ENCODE measurements at places on chromosomes 1 and 21.

DNA sequence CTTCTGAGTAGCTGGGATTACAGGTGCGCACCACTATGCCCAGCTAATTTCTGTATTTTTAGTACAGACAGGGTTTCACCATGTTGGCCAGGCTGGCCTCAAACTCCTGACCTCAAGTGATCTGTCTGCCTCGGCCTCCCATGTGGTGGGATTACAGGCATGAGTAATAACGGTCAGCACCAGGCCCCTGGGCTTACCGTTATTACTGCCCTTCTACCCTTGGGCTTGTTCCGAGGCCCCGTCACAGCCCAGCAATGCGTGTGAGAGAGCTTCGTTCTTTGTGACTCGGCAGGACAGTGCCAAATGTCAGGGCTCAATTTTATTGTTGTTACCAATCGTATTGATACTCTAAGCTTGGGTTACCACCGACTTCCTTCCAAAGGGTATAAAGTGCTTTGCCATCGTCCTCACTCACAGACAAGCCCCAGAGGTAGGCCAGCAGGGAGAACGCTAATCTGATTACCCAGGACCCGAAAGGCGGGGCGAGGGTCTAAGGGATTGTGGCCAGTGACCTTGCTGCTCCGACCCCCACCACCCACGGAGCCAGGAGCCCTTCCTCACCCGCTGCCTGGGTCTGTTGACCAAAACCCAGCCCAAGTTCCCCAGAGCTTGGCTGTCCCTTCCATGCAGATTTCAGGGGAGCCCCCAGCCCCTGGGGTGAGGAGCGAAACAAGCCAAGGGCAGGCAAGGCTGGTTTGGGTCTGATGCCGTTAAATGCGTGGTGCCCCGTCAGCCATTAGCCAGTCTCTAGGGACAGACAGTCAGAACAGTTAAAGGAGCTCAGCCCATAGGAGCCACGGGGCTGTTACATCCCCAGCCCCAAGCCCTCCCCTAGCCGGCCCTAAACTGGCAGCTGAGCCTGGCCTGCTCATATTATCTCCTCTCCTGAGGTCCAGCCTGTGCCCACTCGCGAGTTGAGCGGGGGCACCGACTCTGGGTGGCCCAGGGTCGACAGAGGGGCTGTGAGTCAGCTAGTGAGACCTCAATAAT is 54.9 kb upstream of the CASZ1 start:
- no peak for DNase-seq

GRCh38 chr1:212457740-212458338 is 25.1 kb downstream of the NENF start:
- no peak for DNase-seq

GRCh38 chr1:234533975-234534876 is 55.2 kb upstream of the TARBP1 start:
- peak; percentile 60 for DNase-seq

- no peak for DNase-seq
Observed at GRCh38 chr1:176879784-176880620, 284.5 kb downstream of the ASTN1 start.

GRCh38 chr1:53891678-53892077 is 2.1 kb upstream of the YIPF1 start:
- no peak for DNase-seq

- DNase-seq: no peak
Observed at GRCh38 chr1:115882913-115883902, 42.3 kb upstream of the NHLH2 start.

DNA sequence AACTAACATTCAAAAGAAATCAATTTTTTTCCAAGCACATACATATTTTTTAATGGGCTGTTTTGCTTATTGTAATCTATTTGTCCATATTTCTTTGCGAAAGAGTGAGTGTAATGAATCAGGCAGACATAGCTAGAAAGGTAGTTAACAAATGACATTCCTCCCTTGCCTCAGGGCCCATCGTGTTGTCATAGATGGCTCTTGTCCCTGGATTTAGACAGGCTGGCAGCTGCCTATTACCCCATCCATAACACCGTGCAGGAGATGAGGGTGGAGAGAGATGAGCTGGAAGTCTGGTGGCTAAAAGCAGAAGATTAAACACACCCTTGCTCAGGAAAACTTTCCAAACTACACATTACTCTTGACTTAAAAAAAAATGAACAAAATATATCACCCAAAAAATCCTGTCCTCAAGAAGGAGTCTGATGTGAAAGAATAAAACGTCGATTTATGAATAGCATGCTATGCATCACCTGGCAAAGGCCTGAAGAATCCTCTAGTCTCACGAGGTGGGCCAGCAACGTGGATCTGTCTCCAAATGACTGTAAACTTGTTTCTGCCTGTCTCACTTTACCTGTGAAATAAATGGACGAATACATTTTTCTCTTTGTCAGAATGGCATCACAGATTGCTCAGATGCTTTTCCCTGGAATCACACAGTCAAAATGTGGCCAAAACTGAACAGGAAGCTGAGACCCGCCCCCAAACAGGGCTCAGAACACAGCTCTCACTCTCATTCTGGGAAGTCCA is 55.7 kb downstream of the C21orf91 start:
- no peak for DNase-seq

DNA sequence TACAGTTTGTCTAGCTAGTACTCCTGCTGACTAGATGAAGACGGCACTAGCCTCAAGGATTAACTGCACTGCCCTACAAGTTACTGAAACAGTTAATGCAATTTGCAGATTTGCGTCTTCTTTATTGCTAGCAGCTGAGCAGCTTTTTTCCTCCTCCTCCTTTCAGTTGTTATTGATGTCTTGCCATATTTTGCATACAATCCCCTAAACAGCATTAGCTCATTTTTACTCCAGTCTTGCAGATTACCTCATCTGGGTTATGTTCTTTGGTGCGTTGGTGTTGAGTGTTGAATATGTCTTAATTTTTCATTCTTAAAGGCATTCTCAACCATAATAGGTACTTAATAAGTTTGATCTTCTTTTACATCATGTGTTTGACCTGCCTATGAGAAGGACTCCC is 363.4 kb upstream of the LYPLAL1 start:
- DNase-seq: no peak

GRCh38 chr21:37079211-37079824 is 6.3 kb downstream of the TTC3 start:
- no peak for DNase-seq

DNA sequence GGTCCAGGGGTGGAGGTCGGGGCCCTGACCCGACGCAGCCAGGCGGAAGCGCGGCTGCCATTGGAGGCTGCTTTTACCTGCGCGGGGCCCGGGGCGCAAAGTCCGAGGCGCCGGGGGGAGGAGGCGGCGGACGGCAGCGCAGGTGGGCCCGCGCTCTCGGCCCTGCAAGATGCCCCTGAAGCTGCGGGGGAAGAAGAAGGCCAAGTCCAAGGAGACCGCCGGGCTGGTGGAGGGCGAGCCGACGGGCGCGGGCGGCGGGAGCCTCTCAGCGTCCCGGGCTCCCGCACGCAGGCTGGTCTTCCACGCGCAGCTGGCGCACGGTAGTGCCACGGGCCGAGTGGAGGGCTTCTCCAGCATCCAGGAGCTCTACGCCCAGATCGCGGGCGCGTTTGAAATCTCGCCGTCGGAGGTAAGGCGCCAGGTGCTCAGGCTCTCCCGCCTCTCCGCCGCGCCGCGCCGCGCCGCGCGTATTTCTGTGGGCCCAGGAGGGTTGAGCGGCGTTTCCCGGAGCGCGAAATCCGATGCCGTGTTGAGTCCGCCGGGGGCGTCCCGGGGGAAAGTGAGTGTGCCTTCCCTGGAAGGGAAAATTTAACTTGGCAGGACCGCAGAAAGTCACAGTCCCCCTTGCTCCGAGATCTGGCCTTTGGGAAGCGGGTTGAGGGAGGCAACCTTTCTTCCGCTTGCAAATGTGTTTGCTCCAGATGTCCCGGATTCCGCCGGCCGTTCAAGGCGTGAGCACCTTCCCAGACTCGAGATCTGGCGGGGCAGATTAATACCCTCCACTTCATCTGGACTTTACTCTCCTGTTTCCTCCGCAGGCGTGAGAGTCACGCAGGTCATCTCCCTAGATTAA is at the start of gene GIPC2:
Gene GIPC2 (plus strand): TSS at position 41 of the 853 bp plus-strand sequence. CDS start 129 bp downstream, at position 170.
- peak; percentile 23 for DNase-seq

- no peak for DNase-seq
Observed at GRCh38 chr1:114446198-114446597, 64.8 kb downstream of the TRIM33 start.

- no peak for DNase-seq
Observed at GRCh38 chr21:42396799-42397745, 1.2 kb upstream of the TMPRSS3 start.

DNA sequence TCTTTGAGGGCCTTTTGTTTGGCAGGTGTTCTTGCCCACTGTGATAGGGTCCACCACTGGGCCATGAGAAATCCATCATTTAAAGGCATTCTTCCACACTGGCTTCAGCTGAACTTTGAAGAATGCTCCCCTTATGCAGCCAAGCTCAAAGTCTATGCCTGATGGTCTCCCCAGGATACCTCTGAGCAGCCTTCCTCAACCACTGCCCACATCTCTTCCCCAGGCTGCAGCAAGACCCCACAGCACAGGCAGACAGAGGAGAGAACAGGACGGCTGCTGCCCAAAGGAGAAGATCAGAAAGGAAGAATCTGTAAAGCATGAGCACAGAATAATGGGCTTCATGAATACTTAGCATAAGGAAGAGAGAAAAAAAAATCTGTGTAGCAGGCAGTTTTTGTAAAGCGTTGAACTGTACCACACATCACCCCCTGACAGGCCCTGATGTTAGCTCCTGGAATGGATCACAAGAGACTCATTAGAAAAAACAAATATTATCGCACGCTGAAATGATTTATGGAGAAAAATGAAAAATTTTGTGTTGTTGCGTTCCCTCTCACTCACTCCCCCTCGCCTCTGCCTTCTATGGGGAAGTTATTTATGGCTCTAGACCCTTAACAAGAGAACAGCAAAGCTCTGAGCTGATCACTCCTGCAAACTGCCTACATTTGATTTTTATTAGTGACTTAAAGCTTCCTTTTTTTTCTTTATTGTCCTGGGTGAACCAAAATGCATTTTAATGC is 134.1 kb downstream of the TMEM53 start:
- DNase-seq: no peak

GRCh38 chr1:26189331-26189730 is 1.1 kb upstream of the CATSPER4 start:
- DNase-seq: no peak

DNA sequence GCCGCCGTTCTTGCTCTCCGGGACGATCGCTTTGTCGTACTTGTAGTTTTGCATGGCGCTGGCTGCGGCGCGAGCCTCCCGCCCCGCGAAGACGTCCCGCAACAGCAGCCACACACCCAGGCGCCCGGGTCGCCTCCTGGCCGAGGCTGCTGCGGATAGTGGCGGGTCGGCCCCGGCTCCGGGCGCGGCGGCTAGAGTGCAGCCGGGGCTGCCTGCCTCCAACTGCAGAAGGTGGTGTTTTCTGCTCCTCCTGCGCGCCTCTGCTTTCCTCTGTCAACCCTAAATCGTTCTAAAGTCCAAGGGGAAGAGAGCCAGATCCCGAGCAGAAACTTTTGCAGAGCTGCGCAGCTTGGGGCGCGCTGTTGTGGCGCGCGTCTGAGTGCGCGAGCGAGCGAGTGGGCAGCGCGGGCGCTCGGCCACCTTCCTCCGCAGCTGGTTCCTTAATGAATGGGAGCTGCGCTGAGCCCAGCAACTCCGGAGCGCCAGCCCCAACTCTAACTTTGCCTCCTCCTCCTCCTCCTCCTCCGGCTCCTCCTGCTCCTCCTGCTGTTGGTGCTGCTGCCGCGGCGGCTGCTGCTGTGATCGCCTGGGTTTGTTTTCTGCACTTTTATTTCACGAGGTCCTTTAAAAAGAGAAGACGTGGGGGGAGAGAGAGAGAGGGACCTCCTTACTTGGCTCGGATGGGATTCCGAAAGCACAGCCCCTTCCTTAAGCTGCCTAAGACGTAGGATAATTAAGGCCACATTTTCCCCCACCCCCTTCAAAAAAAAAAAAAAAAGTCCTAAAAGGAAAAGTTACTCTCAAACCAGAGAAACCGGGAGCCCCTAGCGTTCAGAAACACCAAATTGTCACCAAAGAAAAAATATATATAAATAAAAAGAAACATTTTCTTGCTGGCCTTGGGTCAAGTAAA is at the start of gene PLPP3:
Gene PLPP3 (minus strand): TSS at position 601 of the 913 bp plus-strand sequence. CDS start 547 bp downstream, at position 54.
- peak; percentile 89 for DNase-seq

- peak; percentile 10 for DNase-seq
Observed at GRCh38 chr1:45393718-45394302, 53.6 kb upstream of the MUTYH start.

- no peak for DNase-seq
Observed at GRCh38 chr1:225435487-225435886, 7.6 kb upstream of the LBR start.

DNA sequence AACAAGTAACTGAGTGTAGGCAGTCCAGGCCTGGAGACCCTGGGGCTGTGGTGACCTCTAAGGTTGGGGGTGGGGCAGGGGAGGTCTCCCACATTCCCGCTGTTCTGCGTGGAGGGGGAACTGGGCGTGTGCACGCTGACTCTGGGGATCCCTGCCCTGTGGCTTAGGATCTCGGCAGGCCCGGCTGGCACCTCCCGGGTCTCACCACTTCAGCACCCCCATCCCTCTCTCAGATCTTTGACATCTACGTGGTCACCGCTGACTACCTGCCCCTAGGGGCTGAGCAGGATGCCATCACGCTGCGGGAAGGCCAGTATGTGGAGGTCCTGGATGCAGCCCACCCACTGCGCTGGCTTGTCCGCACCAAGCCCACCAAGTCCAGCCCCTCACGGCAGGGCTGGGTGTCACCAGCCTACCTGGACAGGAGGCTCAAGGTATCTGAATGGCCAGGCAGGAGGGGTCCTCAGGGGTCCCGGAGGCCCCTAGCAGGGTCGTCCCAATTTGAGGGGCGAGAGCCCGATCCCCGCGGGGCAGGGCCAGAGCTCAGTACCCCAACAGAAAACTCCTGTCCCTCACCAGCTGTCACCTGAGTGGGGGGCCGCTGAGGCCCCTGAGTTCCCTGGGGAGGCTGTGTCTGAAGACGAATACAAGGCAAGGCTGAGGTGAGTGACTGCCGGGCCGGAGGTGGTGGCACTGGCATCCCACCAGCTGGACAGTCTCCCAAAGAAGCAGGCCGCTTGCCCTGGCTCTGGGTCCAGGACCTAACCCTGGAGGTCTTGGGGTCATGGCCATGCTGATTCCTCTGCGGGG is 68.7 kb downstream of the TRIM11 start:
- no peak for DNase-seq

- no peak for DNase-seq
Observed at GRCh38 chr1:218166268-218166945, 118.7 kb upstream of the RRP15 start.

DNA sequence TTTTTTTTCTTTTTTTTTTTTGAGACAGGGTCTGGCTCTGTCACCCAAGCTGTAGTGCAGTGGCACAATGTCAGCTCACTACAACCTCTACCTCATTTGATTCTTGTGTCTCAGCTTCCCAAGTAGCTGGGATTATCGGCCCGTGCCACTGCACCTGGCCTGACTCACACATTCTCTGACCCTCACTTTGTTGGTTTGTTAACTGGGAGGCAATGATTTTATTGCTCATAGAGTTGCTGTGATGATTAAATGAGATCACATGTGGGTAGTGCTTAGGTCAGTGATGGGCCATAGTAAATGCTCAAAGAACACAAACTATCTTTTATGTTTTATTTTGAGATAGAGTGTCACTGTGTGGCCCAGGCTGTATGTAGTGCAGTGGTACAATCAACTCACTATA is 47.3 kb upstream of the SSBP3 start:
- no peak for DNase-seq
